ENCODE measurements at places on chromosomes 16 and 17.

GRCh38 chr16:27725236-27726000, 175.5 kb downstream of the KATNIP start:
- no peak for DNase-seq

DNA sequence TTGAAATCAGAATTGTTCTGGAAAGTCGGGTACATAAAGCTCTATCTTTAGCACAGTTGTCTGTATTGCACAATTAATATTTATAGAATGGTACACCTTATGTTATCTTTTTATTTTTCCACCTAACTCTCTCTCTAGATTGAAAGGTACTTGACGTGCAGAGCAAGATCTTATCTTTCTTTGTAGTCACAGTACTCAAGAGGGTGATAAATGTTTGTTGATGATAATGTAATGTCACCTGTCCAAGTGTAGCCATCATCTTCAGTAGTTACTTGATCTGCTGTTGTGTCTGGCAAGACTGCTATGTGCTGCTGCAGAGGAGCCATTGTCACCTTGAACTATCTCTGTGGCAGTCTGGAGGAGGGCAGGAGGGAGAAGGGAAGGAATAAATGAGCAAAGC, 5.3 kb downstream of the HMOX2 start:
- no peak for DNase-seq

- no peak for DNase-seq
Observed at GRCh38 chr17:57257195-57257894, 1.0 kb downstream of the MSI2 start.

GRCh38 chr17:1104222-1104621, 75.6 kb downstream of the ABR start:
- no peak for DNase-seq

GRCh38 chr17:64253470-64253869, 9.6 kb downstream of the TEX2 start:
- DNase-seq, result no peak

DNA sequence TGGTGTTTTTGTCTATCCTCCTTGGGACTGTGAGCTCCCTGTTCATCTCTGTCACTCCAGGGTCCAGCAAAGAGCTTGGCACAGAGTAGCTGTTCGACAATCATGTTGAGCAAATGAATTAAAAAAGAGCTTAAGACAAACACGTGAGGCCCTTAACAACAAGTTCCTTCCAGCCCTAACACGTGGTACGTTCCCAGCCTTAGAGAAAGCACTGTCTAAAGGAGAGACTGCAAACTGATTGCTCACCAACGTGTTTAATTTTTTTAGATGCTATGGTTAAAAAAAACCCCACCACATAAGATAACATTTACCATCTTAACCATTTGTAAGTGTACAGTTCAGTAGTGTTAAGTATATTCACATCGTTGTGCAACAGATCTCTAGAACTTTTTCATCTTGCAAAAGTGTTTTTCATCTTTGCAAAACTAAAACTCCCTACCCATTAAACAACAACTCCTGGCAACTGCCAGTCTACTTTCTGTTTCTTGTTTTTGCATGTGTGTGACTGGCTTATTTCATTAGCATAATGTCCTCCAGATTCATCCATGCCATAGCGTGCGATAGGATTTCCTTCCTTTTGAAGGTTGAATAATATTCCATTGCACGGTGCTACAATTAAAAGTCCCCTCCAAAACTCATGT, 28.2 kb downstream of the LAT start:
- DNase-seq, result no peak

DNA sequence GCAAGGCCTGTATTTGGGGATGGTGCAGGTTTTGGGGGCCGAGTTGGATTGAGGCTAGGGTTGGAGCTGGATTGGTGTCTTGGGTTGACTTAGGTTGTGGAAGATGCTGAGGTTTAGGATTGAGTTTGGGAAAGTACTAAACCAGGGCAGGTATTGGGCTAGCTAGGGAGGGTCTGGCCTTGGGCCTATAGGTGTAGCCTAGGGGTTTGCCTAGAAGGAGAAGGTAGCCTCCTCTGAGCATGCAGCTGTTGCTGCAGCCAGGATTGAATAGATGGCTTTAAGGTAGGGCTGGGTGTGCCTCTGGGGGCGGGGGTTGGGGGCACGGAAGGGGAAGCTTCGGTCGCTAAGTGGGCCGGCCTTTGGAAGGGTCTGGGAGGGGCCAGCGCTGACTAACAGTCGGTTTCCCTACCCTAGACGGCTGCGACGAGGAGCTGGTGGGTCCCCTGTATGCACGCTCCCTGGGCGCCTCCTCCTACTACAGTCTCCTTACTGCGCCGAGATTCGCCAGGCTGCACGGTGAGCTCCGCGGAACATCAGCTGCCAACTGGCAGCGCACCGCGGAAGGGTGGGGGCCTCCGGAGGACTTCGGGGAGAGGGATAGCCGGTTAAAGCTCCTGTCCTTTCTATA, 1.2 kb downstream of the CNTNAP1 start:
- DNase-seq, result peak; percentile 46

DNA sequence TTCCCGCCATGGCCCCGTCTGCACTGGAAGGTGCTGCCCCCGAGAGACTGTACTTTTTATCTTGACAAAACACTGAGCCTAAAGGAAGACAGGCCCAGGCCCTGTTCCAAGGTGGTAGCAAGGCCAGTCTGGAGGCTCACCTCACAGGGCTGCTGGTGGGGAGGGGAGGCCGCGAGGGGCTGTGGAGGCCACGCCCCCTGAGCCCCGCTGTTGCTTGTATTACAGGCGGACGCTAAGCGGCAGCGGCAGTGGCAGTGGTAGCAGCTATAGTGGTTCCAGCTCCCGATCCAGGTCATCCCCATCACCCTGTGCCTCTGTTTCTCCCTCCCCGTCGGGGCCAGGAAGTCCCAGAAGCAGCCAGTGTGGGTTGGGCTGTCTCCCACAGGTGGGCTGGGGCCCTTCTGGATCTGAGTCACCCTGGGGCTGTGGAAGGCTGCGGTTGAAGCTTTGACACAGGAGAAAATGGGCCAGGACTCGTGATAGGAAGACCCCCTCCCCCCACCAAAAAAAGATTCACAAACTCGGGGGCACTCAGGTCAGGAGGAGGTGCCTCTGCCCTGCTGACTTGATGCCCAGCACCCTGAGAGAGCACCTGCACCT, 13.3 kb upstream of the IL17C start:
- DNase-seq, result no peak

GRCh38 chr17:46730679-46731078, 87.8 kb downstream of the WNT3 start:
- no peak for DNase-seq

DNA sequence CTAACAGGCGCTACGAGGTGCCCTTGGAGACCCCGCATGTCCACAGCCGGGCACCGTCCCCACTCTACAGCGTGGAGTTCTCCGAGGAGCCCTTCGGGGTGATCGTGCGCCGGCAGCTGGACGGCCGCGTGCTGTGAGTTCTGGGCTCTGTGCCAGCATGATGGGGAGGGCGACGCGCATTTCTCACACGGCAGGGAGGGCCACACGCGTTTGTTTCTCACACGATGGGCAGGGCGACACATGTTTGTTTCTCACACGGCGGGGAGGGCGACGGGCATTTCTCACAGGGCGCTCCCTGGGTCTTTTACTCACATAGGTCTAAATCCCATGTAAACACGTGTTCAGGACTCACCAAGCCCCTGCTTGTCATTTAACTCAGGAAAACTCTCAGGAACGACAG, 4.4 kb downstream of the GAA start:
- no peak for DNase-seq

DNA sequence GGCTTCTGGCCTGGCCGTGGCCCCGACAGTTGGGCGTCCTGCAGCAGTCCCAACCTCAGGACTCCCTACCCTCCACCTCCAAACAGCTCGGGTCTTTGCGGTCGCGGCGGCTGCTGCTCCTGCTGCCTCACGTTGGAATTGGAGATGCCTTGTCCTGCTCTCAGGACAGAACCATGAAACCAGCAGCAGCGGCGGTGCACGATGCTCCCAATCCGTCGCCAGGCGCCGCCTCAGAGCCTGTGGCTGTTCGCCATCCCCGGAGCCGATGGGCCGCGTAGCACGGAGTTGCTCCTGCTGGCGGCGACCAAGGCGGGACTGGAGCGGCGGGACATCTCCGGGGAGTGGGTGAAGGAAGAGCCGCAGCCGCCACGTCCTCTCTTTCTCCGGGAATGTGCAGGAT, 1965.9 kb downstream of the TP53TG3F start:
- DNase-seq, result no peak

DNA sequence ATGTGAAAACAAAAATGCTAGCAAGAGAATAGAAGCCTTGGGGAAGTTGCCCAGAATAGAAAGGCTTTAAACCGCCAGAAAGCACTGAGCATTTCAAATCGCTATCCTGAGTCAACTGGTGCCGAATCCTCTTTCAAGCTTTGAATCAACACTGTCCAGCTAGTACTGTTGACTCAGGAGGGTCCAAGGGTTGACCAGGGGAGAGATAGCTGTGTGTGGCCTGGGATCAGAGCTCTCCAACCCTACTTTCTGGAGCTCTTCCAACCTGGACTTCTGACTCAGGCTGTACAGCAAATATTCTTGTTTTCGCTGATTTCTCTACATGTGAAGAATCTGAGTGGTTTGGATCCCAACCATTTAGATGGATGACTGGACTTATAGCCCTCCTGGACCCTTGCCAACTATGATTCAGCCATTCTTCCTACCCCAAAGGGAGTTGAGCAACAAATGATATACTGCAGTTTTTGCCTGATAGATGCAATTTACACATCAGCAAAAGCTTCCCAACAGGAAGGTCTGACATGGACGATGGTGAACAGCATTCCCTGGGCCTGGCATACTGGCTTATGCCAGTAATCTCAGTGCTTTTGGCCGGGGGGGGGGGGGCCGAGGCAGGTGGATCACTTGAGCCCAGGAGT, 154.0 kb upstream of the SDK2 start:
- DNase-seq, result no peak

All from mesendoderm (in vitro differentiated cells).